GM03348 (cell line): ENCODE measurements at places on chromosomes 2 and 18.

GRCh38 chr2:48356701-48357325, 173.1 kb upstream of the STON1 start:
- DNase-seq = no peak

- no peak for DNase-seq
These were observed 413.2 kb upstream of the LRATD1 start for GRCh38 chr2:14219306-14219705.

GRCh38 chr18:57982372-57983021, 61.5 kb upstream of the NEDD4L start:
- no peak for DNase-seq

GRCh38 chr2:43524177-43524965, 71.5 kb downstream of the THADA start:
- no peak for DNase-seq

DNA sequence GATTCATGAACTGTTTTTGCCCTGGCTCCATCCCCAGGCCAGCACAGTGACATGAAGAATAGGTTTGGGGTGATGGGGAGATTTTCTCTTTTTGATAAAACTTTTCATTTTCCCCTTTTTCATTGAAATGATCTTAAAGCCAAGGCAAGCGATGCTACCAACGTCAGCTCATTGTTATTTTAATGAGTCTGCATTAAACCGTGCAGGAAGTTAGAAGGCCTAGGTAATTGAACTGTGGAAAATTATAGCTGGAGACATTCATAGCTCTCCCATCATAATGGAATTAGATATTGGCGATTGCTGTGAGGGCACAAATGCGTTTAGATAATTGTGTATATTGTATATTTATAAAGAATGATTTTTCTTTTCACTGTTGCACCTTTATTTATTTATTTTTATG, 33.2 kb downstream of the SMARCAL1 start:
- no peak for DNase-seq

GRCh38 chr2:47404356-47404755, 1.4 kb downstream of the MSH2 start:
- no peak for DNase-seq

DNA sequence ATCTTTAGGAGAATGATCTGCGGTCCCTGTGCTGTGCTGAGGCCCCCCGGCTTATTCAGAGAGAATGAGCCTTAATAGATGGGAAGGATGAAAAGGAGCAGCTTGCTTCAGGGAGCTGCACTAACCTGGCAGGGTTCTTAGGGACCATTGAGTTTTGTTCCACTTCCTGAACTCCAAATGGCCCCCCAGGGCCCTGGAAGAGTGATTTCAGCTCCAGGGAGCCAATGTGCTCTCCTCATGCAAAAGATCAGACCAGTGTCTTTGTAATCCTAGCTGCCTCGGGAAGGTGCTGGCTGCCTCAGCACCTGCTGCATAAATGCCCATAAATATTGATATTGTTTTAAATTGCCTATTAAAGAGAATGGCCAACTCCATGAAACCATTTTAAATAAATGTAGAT, 210.2 kb downstream of the NCK2 start:
- DNase-seq = no peak

DNA sequence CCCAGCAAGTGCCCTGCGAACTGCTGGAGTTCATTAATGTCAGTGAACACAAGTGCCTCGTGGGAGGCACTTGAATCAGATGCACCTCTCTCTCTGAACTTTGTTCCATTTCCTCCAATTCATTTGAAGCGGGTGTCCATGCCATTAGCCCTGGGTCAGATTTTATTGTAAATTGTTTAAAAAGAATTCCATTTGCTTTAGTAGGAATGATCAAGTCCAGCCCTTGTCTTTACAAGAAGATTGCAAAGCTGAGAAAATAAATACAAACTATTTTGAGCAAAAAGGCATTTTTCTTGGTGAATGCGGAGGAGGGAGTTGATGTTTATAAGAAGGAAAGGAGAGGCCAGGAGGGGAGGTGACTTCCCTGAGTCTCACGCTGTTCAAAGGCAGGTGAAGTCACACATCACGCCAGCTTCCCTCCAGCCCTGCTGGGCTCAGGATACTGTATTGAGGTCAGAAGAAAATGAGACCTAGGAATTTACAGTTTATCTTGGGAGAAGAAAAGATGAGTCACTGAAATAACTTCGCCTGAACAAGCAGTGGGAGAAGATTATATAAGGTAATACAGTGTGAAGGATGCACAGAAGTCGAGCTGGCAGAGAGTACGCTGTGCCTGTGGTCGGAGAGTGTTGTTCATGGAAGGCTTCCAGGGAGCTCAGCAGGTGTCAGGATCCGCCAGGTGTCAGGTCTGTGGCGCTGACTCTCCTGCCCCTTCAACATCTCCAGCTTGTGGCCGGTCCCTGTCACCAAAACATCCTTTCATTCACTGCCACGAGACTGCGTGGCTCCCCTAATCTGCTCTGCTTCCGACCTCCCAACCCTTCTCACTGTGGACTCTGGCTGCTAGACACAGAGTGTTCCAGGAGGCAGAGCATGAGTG, 36.5 kb downstream of the EFR3B start:
- DNase-seq = peak; percentile 60

DNA sequence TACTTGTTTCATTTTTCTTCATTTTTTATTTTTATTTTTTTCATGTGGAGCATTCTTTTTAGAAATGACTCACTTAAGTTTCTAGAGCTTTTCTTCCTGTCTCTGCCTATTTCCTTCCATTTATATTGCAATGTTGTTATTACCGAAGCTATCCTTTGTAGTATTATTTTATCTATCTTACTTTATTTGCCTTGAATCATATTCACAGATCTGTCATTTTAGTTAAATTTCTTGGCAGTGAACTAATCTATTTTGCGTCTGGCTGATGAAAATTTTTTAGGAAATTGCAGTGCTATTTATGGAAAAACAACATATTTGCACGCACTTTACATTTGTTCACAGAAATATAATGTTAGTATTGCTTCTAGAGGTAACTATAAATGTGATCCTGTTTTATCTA, 956.9 kb upstream of the SLC39A10 start:
- no peak for DNase-seq

DNA sequence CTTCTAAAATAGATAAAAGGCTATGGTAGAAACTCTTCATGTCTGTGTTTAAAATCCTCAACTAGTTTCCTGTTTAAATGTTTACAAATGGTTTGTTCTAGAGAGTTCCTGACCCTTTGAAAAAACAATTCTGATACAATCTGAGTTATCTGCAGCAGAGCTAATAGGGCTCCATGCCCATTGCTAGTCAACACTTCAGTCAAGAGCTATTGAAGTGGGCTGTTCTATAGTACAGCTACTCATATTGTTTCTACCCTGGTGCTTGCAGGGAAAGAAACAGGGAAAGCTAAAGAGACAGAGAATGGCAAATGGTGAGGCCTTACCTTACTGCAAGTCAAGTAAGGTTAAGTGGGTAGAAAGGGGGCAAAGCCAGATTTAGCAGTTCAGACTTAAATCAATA, 112.3 kb upstream of the CAVIN2 start:
- DNase-seq = no peak

DNA sequence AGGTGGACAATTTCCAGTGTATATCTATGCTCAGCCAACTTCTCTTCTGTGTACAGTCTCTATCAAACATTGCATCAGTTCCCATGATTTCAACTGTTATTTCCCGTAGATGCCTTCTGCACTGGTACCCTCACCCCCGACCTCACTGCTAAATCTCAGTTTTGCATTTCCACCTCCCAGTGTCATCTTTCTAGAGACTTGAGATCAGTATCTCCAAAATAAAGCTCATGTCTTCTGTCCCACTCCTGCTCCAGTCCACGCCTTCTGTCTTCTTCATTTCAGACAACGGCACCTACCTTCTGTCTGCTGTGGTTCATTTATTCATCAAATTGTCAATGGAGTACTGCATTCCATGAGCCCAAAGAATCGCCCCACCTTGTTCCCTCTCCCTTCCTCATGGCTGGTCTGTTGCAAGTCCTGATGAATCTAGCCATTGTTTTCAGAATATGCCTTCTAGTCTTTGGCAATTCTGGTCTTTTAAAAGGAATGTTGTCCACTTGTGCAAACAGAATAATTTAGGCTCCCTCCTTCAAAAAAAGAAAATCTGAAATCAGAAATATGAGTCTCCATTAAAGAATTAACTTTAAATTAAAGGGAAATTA, 23.3 kb upstream of the NPAS2 start:
- DNase-seq = no peak

DNA sequence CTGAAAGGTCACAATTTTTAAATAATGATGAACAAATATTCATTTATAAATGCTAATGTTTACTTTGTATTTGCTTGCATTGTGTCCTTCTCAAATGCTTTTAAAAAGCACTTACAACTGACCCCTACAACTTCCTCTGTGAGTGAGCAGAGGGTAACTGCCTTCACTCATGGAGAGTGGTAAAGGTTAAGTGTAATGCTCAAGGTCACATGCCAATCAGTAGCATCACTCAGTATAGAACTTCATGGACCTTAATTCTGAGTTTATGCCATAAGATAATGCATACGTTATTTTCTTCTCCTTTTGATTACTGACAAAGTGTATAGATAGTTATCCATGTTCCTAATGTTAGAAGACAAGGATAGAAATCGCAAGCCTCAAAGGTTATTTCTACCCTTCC, 91.8 kb upstream of the SERTAD2 start:
- no peak for DNase-seq

DNA sequence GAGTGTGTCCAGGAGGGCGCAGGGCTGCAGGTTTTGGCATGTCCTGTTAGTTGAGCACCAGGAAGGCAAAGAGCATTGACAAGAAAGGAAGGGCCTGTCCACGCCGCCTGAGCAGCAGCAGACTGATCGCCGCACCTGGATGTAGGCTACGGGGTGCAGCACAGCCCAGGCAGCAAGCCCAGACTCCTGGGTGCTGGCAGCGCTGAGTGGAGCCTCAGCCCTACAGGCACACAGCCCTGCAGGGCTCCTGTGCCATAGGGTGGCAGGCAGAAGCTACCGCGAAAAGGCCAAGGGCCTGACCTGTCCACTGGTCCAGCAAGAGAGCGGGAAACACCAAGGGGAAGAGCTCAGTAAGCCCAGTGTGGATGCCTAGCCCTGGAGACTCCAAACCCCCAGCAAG, 198.0 kb downstream of the HDAC4 start:
- no peak for DNase-seq

- DNase-seq = no peak
These were observed 5.8 kb upstream of the COLEC11 start for GRCh38 chr2:3589086-3589485.

DNA sequence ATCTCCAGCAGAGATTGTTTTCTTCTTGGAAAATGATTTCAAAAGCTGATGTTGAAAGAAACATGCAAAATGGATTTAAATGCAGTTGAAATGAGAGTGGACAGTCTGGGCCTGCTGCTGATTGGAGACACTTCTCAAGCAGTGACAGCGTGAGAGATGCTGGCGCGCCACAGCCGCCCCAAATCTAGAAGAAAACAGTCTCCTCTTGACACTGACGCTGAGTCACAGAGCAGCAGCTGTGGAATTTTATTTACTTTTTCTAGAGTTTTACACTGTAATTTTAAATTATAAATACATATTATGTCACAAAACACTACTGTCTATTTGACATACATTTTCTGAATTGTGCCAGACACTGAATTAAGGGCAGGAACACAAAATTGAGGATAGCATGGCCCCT, 121.8 kb upstream of the TMEM200C start:
- no peak for DNase-seq

- DNase-seq = no peak
These were observed 360.7 kb downstream of the ZEB2 start for GRCh38 chr2:144159240-144159639.

GRCh38 chr2:106948540-106948939, 62.6 kb upstream of the ST6GAL2 start:
- DNase-seq = no peak

- DNase-seq = no peak
These were observed 1961.9 kb upstream of the CELF4 start for GRCh38 chr18:39527465-39527864.

- DNase-seq = no peak
These were observed 67.5 kb downstream of the MYL12B start for GRCh38 chr18:3329471-3329870.

- peak; percentile 73 for DNase-seq
These were observed 16.5 kb upstream of the PSD4 start for GRCh38 chr2:113157118-113157896.

DNA sequence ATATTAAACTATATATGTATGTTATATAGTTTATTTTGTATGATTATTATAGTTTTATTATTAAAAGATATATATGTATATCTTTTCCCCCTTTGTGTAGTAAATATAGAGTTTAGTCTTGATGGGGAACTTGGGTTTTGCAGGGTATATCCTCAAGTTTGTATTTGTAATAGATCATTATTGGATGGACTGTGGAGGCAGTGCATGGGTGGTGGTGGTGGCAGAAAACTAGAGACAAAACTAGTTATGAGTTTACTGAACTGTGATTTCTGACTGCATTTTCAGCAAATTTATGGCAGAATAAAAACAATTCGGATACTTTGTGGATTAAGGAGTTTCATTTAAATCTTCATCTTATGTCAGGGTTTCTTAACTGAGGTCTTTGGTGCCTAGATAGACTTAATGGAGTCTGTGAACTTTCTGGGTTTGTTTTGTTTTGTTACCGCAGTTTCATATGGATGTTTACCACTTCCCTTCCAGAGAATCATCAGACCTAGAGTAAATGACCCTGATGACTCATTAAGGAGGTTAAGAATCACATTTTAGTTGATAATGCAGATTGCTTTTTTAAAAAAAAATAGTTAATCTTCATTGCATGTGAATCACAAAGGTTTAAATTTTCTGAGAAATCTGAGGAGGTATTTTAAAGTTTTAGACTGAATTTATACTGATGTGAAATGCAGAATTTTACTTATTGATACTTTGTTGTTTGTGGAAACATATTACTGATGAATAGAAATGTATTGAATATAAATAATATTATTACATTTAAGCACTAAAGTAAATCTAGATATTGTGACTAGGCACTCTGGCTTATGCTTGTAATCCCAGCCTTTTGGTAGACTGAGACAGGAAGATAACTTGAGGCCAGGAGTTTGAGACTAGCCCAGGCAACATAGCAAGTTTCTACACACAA, 14.5 kb downstream of the EPC2 start:
- DNase-seq = no peak

DNA sequence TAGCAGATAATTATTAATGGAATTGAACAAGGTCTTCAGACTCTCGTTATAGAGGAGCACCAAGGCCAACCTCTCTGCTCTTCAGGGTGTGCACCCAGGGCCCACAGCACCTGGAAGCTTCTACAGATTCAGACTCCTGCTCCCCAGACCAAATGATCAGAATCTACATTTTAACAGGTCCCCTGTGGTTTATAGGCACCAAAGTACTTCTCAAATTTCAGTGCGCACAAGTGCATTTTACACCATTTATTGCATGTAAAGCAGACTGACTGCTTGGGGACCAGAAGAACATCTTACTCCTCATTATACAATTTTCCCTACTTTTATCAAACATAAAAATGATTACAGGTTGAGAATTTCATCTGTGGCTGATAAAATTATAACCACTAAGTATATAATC, 163.9 kb downstream of the COL4A4 start:
- DNase-seq = no peak
